Calu3 (cell line): ENCODE measurements at places on chromosomes 1 and 21. TPM values are rescaled to one million over a fixed set of nuclear protein-coding genes. Genes with fewer than 3 reads are reported as not detected.

The RNF207 gene
- total RNA-seq: 146 and 160 TPM in 2 replicates

The C2CD4D gene
- 1.7 and 2.5 TPM in 2 replicates for total RNA-seq

The NTMT2 gene
- not detected in 2 replicates for total RNA-seq

The RNU1-4 gene
- 1,678 and 1,905 TPM in 2 replicates for total RNA-seq

DNA sequence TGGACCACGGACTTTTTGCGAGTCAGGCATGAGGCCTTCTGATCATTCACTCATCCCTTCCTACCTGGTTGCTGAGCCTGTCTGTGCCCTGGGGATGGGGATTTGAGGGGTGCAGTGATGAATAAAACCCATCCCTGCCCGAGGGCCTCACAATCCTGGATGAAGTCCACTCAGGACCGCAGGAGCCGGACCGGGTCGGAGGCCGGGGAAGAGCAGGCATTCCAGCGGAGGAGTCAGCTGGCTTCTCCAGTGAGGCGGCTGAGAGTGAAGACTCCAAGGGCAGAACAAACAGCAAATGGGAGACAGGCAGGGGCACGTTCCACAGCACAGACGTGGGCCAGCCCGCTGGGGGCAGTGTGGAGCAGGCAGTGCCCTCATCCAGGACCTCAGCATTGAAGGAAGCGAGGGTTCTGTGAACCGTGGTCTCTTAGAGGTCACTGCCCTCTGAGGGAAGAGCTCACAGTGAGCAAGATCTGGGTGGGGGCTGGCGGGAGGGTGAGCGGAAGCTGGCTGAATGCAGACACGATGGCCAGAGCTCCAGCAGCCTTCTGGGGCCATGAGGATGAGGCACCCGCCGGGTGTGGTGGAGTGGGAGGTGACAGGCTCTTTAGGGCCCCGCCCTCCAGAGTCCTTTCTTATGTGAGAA is 10.9 kb upstream of the LRRC3 start:
- no peaks in the 10 kb centered on the region for H3K4me1 ChIP-seq
- no peak overlapping the region for H3K4me3 ChIP-seq
- DNase-seq: peak; percentile 14
- H3K27me3 ChIP-seq: peaks cover 82% of the 10 kb centered on the region
- H3K27ac ChIP-seq: no peak overlapping the region
- H3K36me3 ChIP-seq: no peaks in the 10 kb centered on the region

DNA sequence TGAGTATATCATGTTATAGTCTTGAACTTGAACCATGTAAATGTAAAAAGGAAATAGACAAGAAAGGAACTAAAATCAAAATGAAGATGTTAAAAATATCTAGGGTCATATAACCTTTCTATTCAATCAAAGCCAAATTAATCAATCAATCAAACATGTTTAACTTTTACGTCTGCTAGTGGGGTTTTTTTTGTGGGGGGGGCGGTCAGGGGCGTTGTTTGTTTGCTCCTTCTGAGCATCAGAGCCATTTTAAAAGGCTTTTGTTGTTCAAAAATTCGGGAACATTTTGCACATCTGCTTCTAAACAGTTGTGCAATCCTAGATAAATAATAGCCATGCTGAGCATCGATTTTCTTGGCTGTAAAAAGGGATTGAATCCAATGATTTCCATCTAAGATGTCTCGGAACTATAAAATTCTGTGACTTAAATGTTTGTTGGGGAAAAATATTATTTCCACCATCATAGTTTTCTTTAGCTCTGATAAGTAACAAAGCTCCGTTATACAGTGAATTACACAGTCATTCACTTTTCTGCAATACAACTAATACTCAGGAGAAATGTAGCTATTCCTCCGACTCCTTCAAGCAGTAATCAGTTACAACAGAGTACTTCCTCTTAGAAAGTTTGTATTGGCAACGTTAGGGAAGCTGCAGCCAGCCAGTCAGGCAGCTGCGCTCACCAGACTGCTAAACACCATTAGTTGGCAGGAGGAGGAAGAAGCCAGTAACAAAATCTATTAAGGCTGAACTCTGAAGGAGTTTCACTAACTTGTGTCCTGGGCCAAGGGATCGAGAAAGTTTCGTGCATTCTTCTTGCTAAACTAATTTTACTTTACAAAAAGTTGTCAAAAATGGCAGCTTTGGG is 2.2 kb downstream of the SPATA6 start:
- H3K4me3 ChIP-seq: peak overlapping the region; percentile 90
- H3K4me1 ChIP-seq: peaks cover 22% of the 10 kb centered on the region
- peaks cover 24% of the 10 kb centered on the region for H3K36me3 ChIP-seq

GRCh38 chr1:247906504-247907047 is 11.2 kb downstream of the OR2W3 start:
- H3K27ac ChIP-seq: no peak overlapping the region
- peak overlapping the region; percentile 12 for H3K4me3 ChIP-seq
- H3K36me3 ChIP-seq: no peaks in the 10 kb centered on the region
- no peaks in the 10 kb centered on the region for H3K4me1 ChIP-seq
- DNase-seq: no peak

- H3K4me3 ChIP-seq: no peak overlapping the region
- H3K27me3 ChIP-seq: no peaks in the 10 kb centered on the region
- H3K27ac ChIP-seq: no peak overlapping the region
- peaks cover 3% of the 10 kb centered on the region for H3K4me1 ChIP-seq
- no peaks in the 10 kb centered on the region for H3K36me3 ChIP-seq
These were observed 483.6 kb upstream of the RGS18 start for GRCh38 chr1:191674626-191675179.

DNA sequence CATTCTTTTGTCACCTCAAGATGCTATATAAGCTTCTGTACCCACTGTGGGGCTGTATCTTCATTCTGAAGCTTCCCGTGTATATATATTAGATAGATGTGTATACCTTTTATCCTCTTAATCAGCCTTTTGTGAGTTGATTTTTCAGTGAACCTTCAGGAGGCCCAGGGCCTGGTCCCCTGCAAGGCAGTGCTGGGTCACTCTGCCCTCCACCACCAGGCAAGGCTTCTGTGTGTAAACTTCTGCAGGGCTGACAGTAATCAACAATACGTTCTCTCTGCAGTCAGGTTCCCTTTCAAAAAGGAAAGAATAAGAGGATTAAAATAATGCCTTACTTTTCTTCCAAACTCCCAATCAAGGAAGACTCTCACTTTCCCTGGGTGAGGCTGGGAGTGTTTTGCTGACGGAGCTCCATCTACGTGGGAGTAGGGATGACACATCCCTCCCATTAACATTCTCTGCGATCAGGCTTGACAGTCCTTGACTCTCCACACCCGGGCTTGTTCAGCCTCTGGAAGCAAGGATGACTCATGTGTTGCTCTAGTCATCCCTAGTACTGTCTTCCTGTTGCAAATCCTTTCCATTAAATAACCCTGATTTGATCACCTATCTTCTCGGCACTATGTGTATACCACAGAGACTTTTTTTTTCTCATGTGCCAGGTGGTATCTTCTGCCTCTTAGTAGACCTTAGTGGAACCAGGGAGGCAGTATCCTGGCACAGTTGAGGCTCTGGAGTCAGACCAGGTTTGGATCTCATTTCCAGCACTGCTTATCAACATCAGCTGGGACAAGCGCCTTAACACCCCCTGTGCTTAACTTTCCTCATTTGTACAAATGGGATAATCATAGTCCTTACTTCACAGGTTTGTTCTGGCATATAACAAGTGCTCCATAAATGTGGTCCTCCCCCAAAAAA is 70.3 kb upstream of the KCNK1 start:
- H3K4me3 ChIP-seq: peak overlapping the region; percentile 19
- H3K27ac ChIP-seq: no peak overlapping the region
- H3K4me1 ChIP-seq: peaks cover 22% of the 10 kb centered on the region
- H3K36me3 ChIP-seq: no peaks in the 10 kb centered on the region

DNA sequence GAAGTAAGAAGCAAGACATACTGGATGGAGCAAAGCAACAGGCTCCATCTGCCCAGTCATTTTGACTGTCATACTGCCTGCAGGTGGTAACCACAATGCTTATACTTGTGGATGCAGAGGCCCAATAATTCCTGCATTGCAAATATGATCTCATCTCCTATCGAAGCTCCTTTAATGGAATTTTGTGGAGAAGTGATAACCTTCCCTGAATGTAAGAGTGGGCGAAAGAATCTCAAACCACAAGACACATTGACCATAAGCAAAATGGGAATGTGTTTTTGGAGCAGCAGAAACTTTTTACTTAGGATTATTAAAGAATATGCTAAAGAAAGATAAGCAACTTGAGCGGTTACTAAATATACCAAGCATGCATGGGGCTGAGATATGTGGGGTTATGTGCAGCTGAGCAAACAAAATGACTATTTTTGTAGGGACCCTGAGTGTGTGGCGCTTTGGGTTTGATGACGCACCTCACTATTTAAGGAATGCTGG is 77.4 kb upstream of the BACH1 start:
- H3K27me3 ChIP-seq: no peaks in the 10 kb centered on the region
- no peak overlapping the region for H3K4me3 ChIP-seq
- DNase-seq: no peak
- peaks cover 32% of the 10 kb centered on the region for H3K4me1 ChIP-seq

- no peak for DNase-seq
- H3K4me1 ChIP-seq: peaks cover 23% of the 10 kb centered on the region
- H3K27ac ChIP-seq: peak overlapping the region; percentile 92
- H3K36me3 ChIP-seq: peaks cover 59% of the 10 kb centered on the region
- H3K27me3 ChIP-seq: no peaks in the 10 kb centered on the region
These were observed 2.2 kb downstream of the SLC30A1 start for GRCh38 chr1:211576717-211577116.

- no peaks in the 10 kb centered on the region for H3K36me3 ChIP-seq
- H3K27ac ChIP-seq: no peak overlapping the region
- no peak overlapping the region for H3K4me3 ChIP-seq
- DNase-seq: no peak
These were observed 44.0 kb upstream of the DISP3 start for GRCh38 chr1:11434926-11435325.

GRCh38 chr1:14677292-14677971 is 78.9 kb downstream of the KAZN start:
- no peak for DNase-seq

GRCh38 chr1:105260001-105260400 is 1510.3 kb downstream of the AMY1C start:
- no peak overlapping the region for H3K4me3 ChIP-seq
- H3K27me3 ChIP-seq: no peaks in the 10 kb centered on the region
- no peak overlapping the region for H3K27ac ChIP-seq
- H3K36me3 ChIP-seq: no peaks in the 10 kb centered on the region

DNA sequence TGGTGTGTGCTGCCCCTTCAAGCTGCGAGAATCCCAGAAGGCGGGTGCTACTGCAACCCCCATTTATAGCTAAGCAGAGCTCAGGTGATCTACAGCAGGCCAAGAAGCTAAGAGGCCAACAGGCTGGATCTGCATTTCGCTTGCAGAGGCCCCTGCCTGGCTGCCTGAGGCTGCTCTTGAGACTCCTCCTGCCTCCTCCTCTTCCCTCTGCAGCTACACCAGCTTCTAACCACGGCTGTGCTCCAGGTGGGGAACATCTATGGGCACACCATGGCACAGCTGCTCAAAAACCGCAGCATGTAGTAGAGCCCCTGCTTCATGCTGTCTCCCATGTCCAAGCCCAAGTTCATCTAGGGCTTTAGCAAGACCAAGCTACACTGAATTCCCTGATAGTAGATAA is 72.9 kb upstream of the ZNF678 start:
- no peaks in the 10 kb centered on the region for H3K4me1 ChIP-seq
- no peak overlapping the region for H3K27ac ChIP-seq
- H3K27me3 ChIP-seq: no peaks in the 10 kb centered on the region
- H3K36me3 ChIP-seq: no peaks in the 10 kb centered on the region
- DNase-seq: no peak

DNA sequence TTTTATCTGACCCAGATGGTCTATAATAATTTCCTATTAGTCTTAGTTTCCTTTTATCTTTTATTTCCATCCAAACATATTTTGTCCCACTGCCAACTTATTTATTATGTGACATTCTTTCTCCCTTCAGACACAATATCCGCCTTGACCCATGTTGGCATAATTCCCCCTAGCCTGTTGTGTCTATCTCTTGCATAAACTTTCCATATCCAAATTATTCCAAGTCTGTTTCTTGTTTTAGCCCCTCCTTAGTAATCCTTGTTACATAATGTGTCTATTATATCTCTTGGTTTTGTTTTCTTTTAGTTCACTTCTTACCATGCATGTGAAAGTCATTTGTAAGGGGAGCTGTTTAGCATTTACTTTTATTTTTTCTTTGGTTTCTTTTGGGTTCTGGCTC is 81.6 kb upstream of the CACHD1 start:
- H3K4me3 ChIP-seq: no peak overlapping the region
- H3K27me3 ChIP-seq: peaks cover 13% of the 10 kb centered on the region
- no peak for DNase-seq
- no peak overlapping the region for H3K27ac ChIP-seq
- H3K36me3 ChIP-seq: no peaks in the 10 kb centered on the region

DNA sequence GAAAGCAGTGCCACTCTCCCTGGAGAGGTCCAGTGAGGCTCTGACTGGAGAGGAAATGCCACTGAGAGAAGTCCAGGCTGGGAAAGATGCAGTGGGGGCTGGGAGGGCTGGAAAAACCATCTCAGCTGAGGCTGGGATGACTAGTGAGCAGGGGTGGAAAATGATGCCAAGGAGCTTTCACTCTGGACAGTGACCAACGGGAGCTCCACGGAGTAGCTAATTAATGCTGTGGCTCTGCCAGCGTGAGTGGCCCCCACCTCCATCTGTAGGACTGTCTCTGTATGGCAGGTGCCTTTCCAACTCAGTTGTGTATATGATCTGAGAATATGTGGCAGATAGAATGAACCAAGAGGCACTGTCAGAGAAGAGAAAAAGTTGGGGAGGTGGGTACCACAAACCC is 86.7 kb downstream of the DDX20 start:
- H3K27me3 ChIP-seq: peaks cover 80% of the 10 kb centered on the region
- H3K4me3 ChIP-seq: no peak overlapping the region
- H3K4me1 ChIP-seq: no peaks in the 10 kb centered on the region

DNA sequence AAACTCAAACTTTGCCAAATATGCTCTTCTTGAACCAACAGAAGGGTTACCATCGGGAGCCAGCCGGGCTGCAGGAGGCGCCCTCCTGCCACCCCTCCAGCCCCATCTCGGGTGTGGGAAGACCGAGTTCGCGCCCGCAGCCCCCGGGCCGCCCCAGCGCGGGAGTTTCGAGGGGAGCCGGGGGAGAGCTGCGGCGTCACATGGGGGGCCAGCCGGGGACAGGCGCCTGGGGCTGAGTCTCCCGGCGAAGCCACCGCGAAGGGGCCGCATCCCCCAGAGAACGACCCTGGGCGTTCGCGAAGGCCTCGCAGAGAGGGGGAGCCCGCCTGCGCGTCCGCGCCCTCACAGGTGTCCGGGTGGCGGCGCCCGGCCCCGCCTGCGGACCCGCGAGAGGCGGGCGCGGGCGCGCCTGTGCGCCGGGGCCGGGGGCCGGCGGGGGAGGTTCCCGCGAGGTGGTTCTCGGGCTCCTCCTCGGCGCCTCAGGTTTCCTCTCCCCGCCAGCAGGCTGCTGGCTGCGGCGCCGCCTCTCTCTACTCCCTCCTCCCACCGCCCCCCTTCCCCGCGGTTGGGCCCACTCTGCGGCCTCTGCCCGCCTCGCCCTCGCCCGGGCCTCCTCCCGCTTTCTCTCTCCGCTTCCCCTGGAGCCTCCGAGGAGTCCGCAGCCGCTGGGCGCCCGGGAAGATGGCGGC is at the start of gene RAVER2:
Gene RAVER2, plus strand, starts transcription at position 584 of the 689 bp plus-strand sequence. Its CDS starts 98 bp downstream, at position 682.
- H3K27me3 ChIP-seq: no peaks in the 10 kb centered on the region
- peaks cover 23% of the 10 kb centered on the region for H3K4me1 ChIP-seq
- peak within 1 kb of the TSS; percentile 94 for H3K4me3 ChIP-seq
- H3K27ac ChIP-seq: peak within 1 kb of the TSS; percentile 49
- peaks cover 21% of the 10 kb centered on the region for H3K36me3 ChIP-seq

GRCh38 chr21:43195121-43196021 is 26.6 kb downstream of the CRYAA start:
- no peak for DNase-seq
- peaks cover 16% of the 10 kb centered on the region for H3K36me3 ChIP-seq
- peaks cover 37% of the 10 kb centered on the region for H3K4me1 ChIP-seq
- no peak overlapping the region for H3K27ac ChIP-seq
- H3K4me3 ChIP-seq: no peak overlapping the region
- H3K27me3 ChIP-seq: peaks cover 22% of the 10 kb centered on the region
